Breast epithelium (tissue), 4 donors: ENCODE measurements at places on chromosomes 6 and 20. TPM values are rescaled to one million over a fixed set of nuclear protein-coding genes. Genes with fewer than 3 reads are reported as not detected.

Gene OR12D3
- not detected for total RNA-seq

Gene OR2H2
- not detected for total RNA-seq

Gene DZANK1
- total RNA-seq = 14.8 TPM

Gene WFDC10B
- not detected for total RNA-seq

Gene AURKA
- 0.98 TPM for total RNA-seq

Gene MAPK14
- total RNA-seq = 72.8 TPM

Gene WFDC2
- total RNA-seq = 106 TPM

Gene SSTR4
- total RNA-seq = not detected

Gene ZSCAN16
- total RNA-seq = 9.7 TPM

GRCh38 chr6:145544041-145544440 is 191.3 kb downstream of the EPM2A start:
- no peaks in the 10 kb centered on the region for H3K36me3 ChIP-seq

GRCh38 chr6:18368277-18369105 is 18.7 kb upstream of the RNF144B start:
- no peaks in the 10 kb centered on the region for H3K4me1 ChIP-seq
- no peak overlapping the region for H3K27ac ChIP-seq
- no peak overlapping the region for H3K4me3 ChIP-seq
- DNase-seq = no peak

GRCh38 chr20:8036771-8037170 is 17.2 kb upstream of the TMX4 start:
- no peaks in the 10 kb centered on the region for H3K4me1 ChIP-seq
- no peak overlapping the region for H3K27ac ChIP-seq
- H3K36me3 ChIP-seq = no peaks in the 10 kb centered on the region
- no peak for DNase-seq

DNA sequence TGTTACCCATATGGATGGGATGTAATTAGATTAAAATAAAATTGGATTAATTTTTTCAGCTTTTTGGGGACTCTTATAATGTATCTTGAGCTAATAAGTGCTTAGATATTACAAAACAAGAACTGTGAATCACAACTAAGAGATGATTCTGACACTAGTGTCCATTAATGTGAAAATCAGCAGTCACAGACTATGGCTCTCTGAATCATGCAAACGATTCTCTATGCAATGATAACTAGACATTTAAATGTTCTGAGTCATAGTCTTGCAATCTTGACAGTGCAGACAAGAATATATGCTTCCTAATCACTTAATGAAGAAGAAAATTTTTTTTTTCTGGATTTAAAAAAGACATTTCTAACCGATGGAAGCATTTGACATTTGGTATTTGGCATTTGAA is 82.2 kb upstream of the OPRM1 start:
- no peak for DNase-seq
- H3K4me3 ChIP-seq = no peak overlapping the region
- no peaks in the 10 kb centered on the region for H3K4me1 ChIP-seq
- no peaks in the 10 kb centered on the region for H3K36me3 ChIP-seq
- H3K27me3 ChIP-seq = no peaks in the 10 kb centered on the region

DNA sequence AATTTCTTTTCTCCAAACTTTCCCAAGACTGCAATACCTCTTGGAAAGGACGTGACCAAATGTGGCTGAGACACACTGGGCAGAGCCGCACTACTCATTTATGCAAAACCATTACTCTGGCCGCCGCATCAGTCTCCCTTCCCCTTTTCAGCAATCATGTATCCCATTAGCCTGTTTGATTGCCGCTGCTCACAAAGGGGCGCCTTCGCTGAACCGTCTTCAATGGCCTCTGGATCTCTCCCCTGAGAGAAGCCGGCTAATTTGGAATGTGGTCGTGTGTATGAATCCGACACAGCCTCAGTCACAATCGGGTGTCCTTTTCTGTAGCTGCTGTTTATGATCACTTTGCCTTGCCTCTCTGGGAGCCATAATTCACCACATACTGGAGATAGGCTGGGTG is 361.1 kb downstream of the ZFAND3 start:
- H3K4me1 ChIP-seq = no peaks in the 10 kb centered on the region
- no peak overlapping the region for H3K27ac ChIP-seq
- H3K27me3 ChIP-seq = no peaks in the 10 kb centered on the region
- no peak overlapping the region for H3K4me3 ChIP-seq
- DNase-seq = no peak

GRCh38 chr6:129903082-129903481 is 42.0 kb upstream of the TMEM244 start:
- no peak for DNase-seq
- H3K4me3 ChIP-seq = no peak overlapping the region
- H3K4me1 ChIP-seq = no peaks in the 10 kb centered on the region
- no peaks in the 10 kb centered on the region for H3K36me3 ChIP-seq
- H3K27ac ChIP-seq = no peak overlapping the region

DNA sequence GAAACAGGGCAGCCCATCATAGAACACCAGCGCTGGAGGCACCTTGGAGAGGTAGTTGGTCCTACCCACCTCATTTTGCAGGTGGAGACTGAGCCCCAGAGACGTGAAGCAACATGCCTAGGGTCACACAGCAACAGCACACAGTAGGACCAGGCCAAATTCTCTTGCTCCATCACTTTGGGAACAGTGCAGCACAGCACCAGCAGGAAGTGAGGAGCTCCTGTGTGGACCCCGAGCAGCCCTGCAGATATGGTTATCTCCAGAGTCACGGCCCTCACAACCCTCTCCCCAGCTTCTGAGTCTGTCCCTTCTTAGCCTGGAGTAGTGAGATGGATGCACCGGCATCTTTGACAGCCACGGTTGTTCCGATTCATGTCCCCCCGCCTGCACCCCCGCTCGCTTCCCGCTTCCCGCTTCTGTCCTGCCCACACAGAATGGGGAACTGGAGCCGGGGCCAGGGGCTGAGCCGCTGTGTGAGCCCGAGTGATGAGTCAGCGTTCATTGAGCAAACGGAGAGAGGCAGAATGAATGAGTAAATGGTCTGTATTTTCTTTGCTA is 72.6 kb upstream of the DUSP22 start:
- H3K4me3 ChIP-seq = no peak overlapping the region
- H3K27ac ChIP-seq = no peak overlapping the region
- DNase-seq = no peak
- H3K36me3 ChIP-seq = no peaks in the 10 kb centered on the region
- H3K4me1 ChIP-seq = no peaks in the 10 kb centered on the region

DNA sequence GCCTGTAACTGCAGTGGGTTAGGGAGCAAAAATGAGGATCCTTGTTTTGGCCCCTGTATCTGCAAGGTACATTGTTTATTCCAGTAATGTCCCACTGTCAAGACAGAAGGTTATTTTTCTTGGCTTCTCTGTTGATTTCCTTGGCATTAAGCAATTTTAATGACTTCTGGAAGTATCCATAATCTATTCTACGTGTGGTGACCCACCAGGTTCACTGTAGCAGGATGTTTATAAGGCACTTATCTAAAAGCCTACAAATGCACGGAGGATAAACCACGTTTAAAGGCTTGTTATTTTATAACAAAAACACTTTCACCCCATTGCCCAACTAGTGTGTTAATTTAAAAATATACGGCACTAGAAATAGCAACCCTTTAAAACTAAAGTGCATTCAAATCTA is 294.9 kb downstream of the LAMA2 start:
- no peaks in the 10 kb centered on the region for H3K4me1 ChIP-seq
- no peak for DNase-seq
- no peak overlapping the region for H3K27ac ChIP-seq

GRCh38 chr6:154384191-154384590 is 27.6 kb upstream of the IPCEF1 start:
- H3K4me1 ChIP-seq = no peaks in the 10 kb centered on the region
- H3K4me3 ChIP-seq = no peak overlapping the region
- peak overlapping the region; percentile 68 for H3K27ac ChIP-seq
- no peak for DNase-seq
- H3K27me3 ChIP-seq = no peaks in the 10 kb centered on the region

DNA sequence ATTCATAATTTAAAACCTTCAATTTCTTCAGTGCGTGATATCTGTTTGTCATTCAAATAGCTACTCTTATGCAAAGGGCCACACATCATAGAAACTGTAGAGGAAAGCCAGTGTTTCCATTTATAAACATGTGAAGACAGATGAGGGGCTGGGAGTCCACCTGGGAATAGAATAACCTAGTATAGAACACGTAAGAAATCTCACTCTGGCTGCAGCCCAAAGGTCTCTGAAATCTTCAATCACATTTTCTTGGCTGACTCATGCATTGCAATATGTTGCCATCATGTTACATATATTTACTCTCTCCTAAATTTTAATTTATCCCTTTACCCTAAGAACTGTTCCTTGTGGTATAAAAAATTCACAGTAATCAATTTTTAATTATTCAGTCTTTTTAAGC is 123.2 kb downstream of the ELOVL4 start:
- H3K4me1 ChIP-seq = no peaks in the 10 kb centered on the region
- H3K36me3 ChIP-seq = no peaks in the 10 kb centered on the region
- no peak overlapping the region for H3K4me3 ChIP-seq
- no peak for DNase-seq
- no peaks in the 10 kb centered on the region for H3K27me3 ChIP-seq
- H3K27ac ChIP-seq = no peak overlapping the region

- H3K4me3 ChIP-seq = no peak overlapping the region
- H3K27ac ChIP-seq = no peak overlapping the region
- DNase-seq = peak; percentile 74
- no peaks in the 10 kb centered on the region for H3K4me1 ChIP-seq
- no peaks in the 10 kb centered on the region for H3K27me3 ChIP-seq
These were observed 145.7 kb downstream of the BTBD9 start for GRCh38 chr6:38493931-38494547.

DNA sequence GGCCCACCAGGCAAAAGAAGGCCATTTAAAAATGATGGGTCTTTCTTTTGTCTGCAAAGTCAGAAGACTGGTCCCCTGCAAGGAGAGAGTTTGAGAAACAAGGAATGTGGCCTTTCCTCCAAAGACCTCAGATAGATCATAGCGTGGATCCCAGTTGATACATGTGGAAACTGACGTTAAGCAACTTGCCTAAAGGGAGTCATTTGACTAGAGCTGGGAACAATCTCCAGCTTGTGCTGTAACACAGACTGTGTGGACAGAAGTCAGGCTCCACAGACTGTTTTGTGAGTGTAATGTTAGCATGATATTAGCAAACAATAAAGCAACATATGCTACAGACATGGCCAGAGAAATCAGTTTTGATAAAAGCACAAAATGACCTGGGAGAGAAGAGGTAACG is 140.4 kb upstream of the CITED2 start:
- no peak for DNase-seq
- no peaks in the 10 kb centered on the region for H3K27me3 ChIP-seq
- no peaks in the 10 kb centered on the region for H3K4me1 ChIP-seq

- DNase-seq = no peak
- H3K27me3 ChIP-seq = no peaks in the 10 kb centered on the region
- H3K36me3 ChIP-seq = no peaks in the 10 kb centered on the region
- H3K4me3 ChIP-seq = no peak overlapping the region
- H3K27ac ChIP-seq = no peak overlapping the region
These were observed 3.8 kb upstream of the E2F1 start for GRCh38 chr20:33689973-33690372.

DNA sequence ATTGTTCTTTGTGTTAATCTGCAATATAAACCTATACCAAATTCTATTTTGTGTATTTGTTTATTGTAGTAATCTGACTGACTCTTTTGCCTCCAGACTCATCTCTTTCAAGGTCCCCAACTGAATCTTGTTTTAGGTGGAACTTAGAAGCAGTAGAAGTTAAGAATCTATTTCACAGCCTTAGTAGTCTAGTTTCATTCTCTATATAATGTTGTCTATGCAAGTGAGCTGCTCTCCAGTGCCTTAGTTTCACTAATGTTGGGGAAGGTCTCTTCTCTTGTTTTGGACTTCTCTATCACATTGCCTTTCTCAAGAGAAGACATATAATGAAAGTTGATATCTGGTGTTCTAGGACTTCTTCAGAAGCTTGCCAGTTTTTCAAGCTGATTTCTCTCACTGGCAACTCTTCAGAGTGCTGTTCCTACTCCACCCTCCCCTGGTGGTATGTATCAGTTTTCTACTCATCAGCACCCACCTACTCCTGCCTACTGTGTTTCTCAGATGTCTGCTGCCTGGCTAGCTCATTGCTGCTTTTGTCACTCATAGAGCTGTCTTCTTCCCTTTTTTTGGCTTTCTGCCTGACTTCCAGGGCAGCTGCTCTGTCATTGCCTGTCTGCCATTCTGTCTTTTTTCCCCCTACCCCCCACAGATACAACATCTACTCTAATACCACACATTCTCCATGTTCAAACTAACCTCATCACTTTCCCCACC is 82.1 kb downstream of the PTPRA start:
- DNase-seq = no peak
- no peak overlapping the region for H3K27ac ChIP-seq
- H3K4me3 ChIP-seq = no peak overlapping the region
- H3K4me1 ChIP-seq = no peaks in the 10 kb centered on the region
- no peaks in the 10 kb centered on the region for H3K36me3 ChIP-seq
- H3K27me3 ChIP-seq = no peaks in the 10 kb centered on the region

GRCh38 chr6:132130626-132131298 is 179.6 kb upstream of the CCN2 start:
- H3K36me3 ChIP-seq = no peaks in the 10 kb centered on the region
- DNase-seq = no peak
- no peak overlapping the region for H3K4me3 ChIP-seq
- peak overlapping the region; percentile 5 for H3K27ac ChIP-seq
- H3K27me3 ChIP-seq = no peaks in the 10 kb centered on the region
- H3K4me1 ChIP-seq = no peaks in the 10 kb centered on the region

GRCh38 chr6:13453771-13454251 is 33.6 kb downstream of the GFOD1 start:
- no peaks in the 10 kb centered on the region for H3K27me3 ChIP-seq
- H3K4me1 ChIP-seq = peaks cover 9% of the 10 kb centered on the region
- no peak for DNase-seq
- no peak overlapping the region for H3K27ac ChIP-seq

- no peak for DNase-seq
- H3K4me1 ChIP-seq = no peaks in the 10 kb centered on the region
- H3K4me3 ChIP-seq = no peak overlapping the region
- no peak overlapping the region for H3K27ac ChIP-seq
- no peaks in the 10 kb centered on the region for H3K36me3 ChIP-seq
These were observed 2.9 kb downstream of the CHRNA4 start for GRCh38 chr20:63357921-63358905.

DNA sequence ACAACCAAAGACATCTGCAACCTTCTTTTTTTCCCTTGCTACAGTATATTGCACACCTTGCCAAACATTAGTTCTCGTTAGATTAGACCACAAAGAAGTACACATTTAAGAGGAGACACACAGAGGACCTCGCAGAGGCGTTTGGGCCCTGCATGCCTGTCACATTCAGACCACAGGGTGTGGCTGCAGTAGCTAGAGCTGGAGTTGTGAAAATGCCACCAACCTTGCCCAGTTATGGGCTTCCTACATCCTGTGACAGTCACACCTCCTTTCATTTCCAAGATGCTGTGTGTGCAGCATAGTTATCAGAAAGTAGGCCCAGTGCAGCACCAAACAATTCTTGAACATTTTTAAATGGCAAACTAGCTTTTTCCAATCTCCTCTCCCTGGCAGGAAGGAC is 2.4 kb downstream of the SYNE1 start:
- DNase-seq = no peak
- peaks cover 4% of the 10 kb centered on the region for H3K27me3 ChIP-seq
- no peaks in the 10 kb centered on the region for H3K4me1 ChIP-seq
- no peak overlapping the region for H3K4me3 ChIP-seq

- H3K27ac ChIP-seq = peak overlapping the region; percentile 54
- no peak for DNase-seq
- H3K4me3 ChIP-seq = no peak overlapping the region
- H3K4me1 ChIP-seq = peaks cover 4% of the 10 kb centered on the region
These were observed 15.6 kb upstream of the CCN6 start for GRCh38 chr6:112038268-112038667.

GRCh38 chr6:80249897-80250296 is 143.4 kb downstream of the BCKDHB start:
- no peaks in the 10 kb centered on the region for H3K36me3 ChIP-seq
- H3K4me3 ChIP-seq = no peak overlapping the region
- H3K27ac ChIP-seq = no peak overlapping the region
- H3K4me1 ChIP-seq = no peaks in the 10 kb centered on the region
- DNase-seq = no peak
